SHP77 treated with DMSO at 0.1 percent for 48 hours (cell line): ENCODE measurements at places on chromosomes 1 and 21.

DNA sequence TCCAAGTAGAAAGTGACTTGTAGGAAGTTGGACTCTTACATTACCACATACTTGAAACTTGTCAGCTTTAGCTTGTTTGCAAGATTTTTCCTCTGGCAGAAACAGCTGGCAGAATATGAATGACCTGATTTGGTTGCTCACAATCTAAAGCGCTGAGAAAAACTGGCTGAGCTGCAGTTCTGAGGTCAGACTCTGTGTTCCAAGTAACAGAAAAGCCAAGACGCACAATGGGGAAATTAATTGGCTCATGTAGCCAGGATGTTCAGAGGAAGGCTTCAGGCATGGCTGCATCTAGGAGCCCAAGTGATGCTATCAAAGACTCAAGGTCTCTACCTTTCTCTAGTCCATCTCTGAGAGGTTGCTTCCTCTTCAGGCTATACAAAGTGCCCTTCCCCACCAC lies 27.0 kb downstream of the ALPL start:
- no peak for DNase-seq

GRCh38 chr1:41913014-41913413 lies 5.7 kb downstream of the HIVEP3 start:
- DNase-seq, result no peak

GRCh38 chr1:216785737-216786136 lies 62.5 kb upstream of the ESRRG start:
- no peak for DNase-seq

DNA sequence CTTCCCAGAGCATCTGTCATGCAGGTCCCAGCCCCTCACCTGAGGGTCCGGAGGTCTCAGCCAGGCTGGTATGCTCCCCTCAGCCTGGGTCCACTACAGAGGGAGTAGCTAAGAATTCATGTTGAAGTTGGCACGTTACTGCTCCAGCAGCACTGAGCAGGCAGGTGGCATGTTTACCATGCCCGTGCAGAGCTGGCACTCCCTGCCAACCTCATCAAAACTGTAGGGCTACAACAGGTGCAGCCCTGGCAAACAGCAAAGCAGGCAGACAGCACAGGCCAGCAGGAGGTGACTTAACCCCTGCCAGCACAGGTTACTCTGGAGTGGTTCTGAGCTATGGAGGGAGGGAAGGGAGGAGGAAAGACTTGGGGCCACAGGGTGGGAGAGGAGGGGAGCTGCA lies 46.4 kb downstream of the NUAK2 start:
- DNase-seq, result no peak

GRCh38 chr1:54591127-54591756 lies 32.1 kb downstream of the FAM151A start:
- no peak for DNase-seq

DNA sequence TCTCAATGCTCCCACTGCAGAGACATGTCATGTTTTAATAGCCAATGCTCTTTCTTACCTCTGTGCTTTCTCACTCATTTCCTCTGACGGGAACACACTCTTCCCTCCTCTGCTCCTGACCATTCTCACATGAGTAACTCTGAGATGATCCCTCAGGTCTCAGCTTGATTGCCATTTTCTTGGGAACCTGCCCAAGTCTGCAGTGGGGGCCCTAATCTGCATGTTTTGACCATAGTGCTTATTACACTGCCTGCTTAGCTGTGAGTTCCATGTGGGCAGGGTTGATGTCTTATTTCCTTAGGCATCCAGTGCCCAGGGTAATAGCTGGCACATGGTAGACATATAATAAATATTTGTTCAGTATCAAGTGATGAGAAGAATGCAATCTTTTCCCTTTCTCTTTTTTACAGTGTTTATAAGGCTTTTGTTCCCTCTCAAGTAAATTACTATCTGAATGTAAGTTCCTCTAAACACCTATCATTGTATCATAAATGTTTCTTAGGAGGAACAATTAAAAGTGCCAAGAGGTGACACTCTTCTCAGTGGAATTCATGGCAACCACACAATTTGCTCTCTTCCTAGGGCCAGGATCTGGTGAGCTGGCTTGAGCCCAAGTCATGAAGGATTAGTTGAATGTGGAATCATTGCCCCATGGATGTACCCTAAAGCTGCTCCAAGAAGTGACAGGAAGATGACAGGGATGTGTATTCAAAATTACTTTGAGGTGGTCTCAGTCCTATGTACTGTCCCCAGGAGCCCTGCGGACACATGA lies 485.4 kb upstream of the USP24 start:
- no peak for DNase-seq

DNA sequence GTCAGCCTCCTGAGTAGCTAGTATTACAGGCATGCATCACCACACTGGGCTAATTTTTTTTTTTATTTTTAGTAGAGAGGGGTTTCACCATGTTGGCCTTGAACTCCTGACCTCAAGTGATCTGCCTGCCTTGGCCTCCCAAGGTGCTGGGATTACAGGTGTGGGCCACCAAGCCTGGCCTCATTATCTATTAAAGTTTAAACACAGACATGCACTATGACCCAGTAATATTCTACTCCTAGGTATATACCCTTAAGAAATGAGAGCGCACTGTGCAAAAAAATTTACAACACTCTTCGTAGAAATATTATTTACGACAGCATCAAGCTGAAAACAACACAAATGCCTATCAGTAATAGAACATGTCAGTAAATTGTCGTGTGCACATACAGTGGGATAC lies 18.6 kb upstream of the SH2D1B start:
- DNase-seq, result no peak

DNA sequence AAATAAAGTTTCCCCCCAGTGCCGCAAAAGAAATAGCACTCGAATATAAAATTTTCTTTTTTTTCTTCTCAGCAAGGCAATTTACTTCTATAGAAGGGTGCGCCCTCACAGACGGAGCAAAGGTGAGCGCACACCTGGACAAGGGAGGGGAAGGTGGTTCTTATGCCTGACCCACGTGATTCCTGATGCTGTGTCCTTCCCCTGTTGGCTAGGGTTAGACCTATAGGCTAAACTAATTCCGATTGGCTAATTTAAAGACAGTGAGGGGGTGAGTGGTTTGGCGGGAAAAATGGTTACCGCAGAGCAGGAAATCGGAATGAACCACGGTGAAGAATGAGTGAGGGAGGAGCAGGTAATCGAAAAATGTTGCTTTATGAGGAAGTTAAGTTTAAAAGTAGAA lies 607 bp upstream of the FAAH start:
- no peak for DNase-seq

- no peak for DNase-seq
These were observed 18.3 kb downstream of the S100A11 start for GRCh38 chr1:152018537-152018936.

DNA sequence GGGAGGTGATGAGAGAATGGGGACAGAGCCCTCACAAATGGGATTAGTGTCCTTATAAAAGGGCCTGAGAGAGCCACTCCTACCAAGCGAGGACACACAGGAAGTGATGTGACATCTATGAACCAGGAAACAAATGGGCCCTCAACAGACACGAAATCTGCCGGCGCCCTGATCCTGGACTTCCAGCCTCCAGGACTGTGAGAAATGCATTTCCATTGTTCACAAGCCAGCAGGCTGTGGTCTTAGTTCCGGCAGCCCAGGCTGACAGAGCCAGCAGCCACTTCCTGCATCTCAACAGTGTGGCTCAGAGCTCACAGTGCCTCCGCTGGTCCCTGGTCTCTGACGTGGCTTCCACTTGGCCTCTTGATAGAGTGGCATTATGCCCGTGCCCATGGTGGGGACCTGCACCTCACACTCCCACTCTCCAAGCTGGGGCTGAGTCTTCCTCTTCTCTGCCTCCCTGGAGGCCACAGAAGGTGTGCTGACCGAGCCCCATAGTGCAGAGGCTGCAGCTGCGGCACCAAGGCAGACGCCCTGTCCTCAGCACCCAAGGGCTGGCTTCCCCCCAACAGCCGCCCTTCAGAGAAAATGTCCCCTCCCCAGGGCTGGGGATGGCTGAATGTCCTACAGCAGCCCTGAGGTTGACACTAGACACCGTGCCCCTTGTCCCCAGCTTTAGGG lies 44.9 kb downstream of the ACOT7 start:
- DNase-seq, result no peak

DNA sequence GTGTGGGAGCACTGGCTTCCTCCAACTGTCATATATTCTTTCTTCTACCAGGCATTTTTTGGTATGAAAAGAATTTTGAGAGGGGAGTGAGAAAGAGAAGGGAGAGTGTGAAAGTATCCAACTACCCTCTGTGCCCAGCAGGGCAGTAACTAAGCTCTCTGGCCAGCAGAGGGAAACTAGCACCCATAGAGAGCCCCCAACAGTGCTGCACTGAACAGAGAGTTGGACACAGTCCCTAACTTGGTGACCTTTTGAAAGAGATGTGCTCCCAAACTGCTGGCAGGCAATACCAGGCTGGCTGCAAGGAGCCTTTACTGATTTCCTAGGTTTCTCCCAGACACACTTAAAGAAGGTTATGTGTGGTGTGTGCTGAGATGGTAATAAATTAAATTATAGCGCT lies 118.8 kb upstream of the PBX1 start:
- DNase-seq, result peak; percentile 12

DNA sequence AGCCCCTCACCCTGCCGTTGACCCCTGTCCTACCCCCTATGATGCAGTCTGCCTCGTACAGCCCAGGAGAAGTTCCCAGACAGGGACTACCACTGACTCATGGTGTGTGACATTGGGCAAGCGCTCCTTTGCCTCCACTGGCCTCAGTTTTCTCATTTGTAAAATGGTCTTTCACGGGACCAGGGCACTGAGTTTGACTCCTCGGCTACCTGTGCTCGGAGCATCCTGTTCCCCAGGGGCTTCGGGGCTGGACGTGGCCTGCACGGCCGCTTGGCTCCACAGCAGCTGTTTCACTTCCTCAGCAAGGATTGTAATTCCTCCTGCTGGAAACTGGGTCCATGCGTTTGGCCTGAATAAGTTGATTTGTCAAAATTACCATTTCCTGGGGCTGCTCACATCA lies 277.3 kb downstream of the MATN1 start:
- DNase-seq, result no peak

DNA sequence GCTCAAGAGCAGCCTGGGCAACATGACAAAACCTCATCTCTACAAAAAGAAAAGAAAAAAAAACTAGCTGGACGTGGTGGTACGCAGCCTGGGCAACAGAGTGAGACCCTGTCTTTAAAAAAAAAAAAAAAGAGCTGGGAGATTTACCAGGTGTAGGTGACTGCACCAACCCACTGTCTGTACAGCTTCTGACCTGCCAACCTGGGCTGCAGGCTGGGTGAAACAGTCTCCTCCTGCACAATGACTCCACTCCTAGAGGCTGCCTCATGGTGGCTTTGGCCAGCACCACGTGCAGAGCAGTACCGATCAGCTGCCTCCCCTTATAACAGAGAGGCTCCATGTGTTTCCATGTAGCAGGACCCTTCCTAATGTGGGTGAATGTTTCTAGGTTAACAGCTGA lies 3.7 kb downstream of the MRTO4 start:
- DNase-seq, result no peak

GRCh38 chr1:1921901-1922701 lies 3.0 kb upstream of the TMEM52 start:
- DNase-seq, result no peak

DNA sequence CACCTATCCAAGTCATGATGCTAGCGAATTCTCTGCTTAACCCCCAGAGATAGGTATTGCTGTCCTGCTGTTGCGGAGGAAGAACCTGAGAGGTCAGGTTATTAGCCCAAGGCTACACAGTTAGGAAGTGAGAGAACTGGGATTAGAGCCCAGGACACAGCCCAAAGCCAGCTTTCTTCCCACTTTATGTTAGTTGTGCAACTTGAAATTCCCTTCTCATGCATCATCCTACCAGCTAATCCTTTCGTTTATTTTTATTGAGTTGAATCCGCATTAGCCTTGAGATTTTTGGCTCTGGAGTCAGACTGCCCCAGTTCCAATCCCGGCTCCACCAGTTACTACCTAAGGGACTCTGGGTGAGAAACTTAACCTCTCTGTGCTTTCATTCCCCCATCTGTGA lies 65.4 kb downstream of the PLEKHA6 start:
- no peak for DNase-seq

GRCh38 chr21:33493756-33494155 lies 2.2 kb upstream of the DNAJC28 start:
- DNase-seq, result no peak
